ENCODE measurements at places on chromosomes 6 and 20.

DNA sequence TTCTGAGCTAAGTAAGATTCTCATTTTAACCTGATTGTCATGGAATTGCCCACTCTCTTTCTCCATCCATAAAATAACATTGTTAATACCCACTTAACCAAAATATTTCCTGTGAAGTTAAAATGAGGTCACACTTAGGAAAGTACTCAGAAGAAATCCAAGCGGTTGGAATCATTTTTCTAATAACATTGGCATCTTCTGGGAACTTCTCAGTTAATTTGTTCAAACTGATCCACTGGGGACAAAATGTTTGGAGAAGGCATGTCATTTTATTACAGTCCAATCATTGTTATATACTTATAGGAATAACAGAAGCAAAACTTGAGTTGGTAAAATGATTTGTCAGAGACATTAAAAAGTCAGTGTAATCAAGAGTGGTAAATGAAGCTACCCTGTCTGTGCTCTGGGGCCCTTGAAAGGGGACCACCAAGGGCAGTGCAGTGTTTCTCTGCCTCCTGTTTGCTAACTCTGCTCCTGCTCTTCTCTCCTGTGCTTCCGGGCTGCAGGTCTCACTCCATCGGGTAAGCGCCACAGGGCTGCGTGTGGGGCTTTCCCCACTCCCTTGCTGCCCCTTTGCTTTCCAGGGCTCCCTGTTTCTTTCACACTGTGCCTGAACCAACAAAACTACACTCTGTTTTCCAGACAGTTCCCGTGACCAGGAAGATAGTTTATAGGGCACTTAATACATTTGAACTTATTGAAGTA, 50.1 kb downstream of the HDDC2 start:
- no peak for DNase-seq

- DNase-seq, result no peak
Observed at GRCh38 chr6:37284781-37285180, 26.8 kb upstream of the TMEM217 start.

- DNase-seq, result no peak
Observed at GRCh38 chr6:100138346-100139022, 144.5 kb upstream of the MCHR2 start.

DNA sequence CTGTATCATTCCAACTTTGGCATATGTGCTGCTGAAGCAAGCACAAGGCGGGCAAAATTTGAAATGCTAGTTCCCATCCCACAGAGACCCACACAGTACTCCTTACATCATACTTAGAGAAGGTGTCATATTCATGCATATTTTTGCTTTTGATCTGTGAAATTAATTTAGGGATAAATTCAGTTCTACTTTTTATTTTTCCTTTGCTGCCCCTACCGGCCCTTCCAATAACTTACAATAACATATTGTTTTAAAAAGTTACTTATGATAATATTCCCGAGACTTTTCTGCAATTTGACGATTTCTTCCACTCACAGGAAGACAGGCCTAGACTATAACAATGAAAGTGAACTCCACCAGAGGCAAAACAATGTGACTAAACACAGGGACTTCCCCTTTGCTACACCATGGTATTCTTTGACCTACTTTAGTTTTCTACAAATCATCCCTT, 35.0 kb downstream of the SESN1 start:
- no peak for DNase-seq

GRCh38 chr6:160930547-160931377, 60.8 kb upstream of the MAP3K4 start:
- peak; percentile 72 for DNase-seq

DNA sequence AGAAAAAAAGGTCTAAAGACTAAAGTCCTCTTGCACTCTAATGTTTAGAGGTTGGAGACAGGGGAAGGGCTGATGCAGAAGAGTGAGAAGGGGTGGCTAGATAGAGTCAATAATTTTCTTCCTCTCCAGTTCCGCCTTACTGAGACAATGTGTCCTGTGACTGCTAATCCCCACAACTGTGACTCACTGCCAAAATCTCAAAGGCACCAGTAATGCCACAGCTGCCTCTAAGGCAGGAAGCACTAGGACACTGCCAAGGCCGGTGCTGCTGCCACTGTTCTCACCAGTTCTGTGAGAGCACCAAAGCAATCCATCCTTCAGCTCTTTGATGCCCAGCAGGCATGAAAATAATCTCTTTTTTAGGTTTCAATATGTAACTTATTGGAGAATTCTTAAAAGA, 701.9 kb upstream of the MAP3K7 start:
- DNase-seq, result no peak

- DNase-seq, result no peak
Observed at GRCh38 chr20:25858495-25859425, 162.1 kb upstream of the ZNF337 start.

GRCh38 chr20:46316984-46317684, 8.8 kb upstream of the CDH22 start:
- no peak for DNase-seq

DNA sequence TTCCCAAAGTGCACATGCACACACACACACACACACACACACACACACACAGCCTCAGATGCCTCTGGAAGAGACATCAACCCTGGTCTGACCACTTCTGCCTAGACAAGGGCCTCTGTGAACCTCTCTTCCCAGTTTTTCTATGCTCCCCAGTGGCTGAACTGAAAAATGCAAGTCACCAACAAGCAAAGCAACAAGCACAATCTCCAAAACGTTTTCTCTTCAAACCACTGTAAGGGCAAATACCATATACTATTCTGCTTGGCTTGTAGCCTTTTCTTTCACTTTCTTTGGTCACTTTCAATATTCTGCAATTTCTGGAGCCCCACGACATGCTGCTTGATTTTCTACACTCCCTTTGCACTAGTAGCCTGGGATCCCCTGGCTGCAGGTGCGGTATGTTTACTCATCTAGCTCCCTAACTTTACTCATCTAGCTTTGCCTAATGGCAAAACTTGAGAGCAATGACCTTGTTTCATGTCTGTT, 121.4 kb upstream of the DST start:
- DNase-seq, result no peak

Data from mesothelial cell of epicardium (in vitro differentiated cells).